OCI-LY7 (cell line): ENCODE measurements at places on chromosomes 2 and 18.

DNA sequence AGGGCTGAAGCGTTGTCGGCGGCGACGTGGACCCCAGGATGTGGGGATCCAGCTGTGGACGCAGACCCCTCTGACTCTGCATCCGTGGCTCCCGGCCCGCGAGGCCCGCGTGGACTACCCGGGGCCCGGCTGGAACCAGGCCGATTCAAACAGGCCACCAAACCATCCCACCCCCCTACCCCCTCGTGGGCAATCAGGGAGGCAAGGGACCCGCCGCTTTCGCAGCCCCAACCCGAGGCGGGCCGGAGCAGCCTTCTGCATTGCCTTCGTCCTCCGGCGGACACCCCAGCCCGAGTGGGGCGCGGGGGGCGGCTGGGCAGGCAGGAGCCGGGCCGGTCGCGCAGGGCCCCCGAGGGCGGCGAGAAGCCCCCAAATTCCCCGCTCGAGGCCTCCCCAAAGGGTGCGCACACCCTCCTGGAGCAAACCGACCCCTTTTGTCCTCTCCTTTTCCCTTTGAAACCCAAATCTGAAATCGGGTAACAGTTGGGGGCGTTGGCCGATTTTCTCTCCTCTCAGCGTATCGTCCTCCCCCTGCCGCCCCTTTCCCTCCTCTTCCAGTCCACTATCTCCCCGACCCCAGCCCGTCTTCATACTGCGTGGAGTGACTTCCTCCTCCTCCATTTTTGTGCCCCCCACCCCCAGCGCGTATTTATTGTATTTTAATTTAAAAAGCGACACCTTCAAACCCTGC lies 7.4 kb downstream of the SP9 start:
- no peak for DNase-seq

- no peak for DNase-seq
These were observed 340.1 kb downstream of the SLC4A3 start for GRCh38 chr2:219967247-219968245.

GRCh38 chr2:189580658-189581353 lies at the start of gene SLC40A1:
Gene SLC40A1 (minus strand): TSS chr2:189580786. CDS start chr2:189580460, 326 bp downstream.
- DNase-seq = no peak

- no peak for DNase-seq
These were observed 167.3 kb upstream of the NOSTRIN start for GRCh38 chr2:168635065-168635577.

- DNase-seq = peak; percentile 36
These were observed 65.4 kb upstream of the DNAJC10 start for GRCh38 chr2:182650704-182651103.

- no peak for DNase-seq
These were observed 9.9 kb downstream of the TNP1 start for GRCh38 chr2:216849987-216850386.

DNA sequence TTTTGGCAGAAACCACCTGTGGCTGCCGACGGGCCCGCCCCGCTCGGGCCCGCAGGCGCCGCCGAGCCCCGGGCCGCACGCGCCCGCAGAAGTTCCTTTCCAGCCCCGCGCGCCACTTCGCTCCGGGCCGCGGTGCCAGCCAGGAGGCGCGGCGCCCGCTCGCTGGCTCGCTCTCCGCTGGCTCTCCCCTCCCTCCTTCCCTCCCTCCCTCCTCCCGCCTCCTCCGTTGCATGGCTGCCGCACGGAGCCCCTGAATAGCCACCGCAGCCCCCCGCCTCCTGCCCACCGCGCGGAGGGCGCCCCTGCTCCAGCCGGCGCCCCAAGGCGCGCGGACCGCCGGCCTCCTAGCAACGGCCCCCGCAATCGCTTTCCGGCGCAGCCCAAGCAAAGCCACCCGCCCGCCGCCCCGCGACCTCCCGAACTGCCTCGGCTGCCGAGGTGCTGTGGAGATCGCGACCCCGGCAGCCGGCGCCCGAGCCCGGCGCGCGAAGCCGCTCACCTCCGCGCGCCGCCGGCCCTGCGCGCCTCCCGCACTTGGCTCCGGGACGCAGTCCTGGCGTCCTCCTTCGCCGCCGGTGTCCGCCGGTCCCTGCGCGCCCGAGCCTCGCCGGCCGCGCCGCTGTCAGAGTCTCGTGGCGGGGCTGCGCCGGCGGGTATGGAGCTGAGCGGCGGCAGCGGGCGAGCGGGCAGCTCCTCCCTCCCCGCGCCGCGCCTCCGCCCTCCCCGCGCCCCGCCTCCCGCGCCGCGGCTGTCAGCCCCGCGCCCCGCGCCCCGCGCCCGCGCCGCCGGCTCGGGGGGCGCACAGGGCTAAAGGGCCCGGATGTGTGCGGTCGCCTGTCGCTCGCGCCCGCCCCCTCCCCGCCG lies at the start of gene ZBTB7C:
Gene ZBTB7C (minus strand): TSS at position 657 of the 864 bp plus-strand sequence.
- DNase-seq = no peak

- no peak for DNase-seq
These were observed 69.8 kb downstream of the MCFD2 start for GRCh38 chr2:46845542-46846486.

DNA sequence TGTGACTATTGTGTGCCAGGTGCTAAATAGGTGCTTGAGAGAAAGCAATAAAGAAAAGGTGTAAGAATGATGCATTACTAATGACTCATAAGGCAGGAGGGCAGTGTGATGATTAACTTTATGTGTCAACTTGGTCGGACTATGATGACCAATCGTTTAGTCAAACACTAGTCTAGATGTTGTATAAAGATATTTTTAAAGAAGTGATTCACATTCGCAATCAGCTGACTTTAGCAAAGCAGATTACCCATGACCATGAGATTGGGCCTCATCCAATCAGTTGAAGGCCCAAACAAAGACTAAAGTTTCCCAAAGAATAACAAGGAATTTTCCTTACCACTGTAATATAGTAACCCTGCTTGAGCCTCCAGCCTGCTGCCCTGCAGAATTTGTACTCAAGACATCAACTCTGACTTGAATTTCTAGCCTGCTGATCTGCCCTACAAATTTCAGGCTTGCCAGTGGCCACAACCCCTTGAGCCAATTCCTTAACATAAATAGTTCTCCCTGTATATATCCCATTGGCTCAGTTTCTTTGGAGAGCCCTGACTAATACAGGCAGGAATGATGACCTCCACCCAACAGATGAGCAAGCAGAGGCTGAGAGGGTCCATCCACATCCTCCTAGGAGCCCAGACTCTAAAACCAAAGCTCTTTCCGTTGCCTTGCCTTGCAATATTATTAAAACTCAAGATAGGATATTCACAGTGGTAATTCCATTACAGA lies 132.6 kb downstream of the ACTR3 start:
- DNase-seq = no peak

GRCh38 chr18:3693410-3693809 lies 243.4 kb downstream of the TGIF1 start:
- no peak for DNase-seq

DNA sequence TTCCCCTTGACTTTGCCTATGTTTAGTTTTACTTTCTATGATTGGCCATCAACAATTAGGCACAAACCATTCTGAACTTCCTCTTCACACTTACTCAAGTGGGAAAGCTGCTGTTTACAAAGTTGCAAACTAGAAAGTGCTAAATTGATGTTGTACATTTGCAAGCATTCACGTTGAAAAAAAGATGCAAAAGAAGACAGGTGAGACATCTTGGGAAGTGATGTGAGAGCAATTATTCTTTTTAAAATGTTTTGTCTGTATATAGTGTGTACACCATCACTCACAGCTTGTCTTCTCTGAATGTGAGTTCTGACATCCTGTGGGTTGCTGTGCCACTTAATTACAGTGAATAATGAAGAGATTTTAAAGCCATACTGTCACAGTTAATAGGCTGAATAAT lies 874.1 kb upstream of the LRATD1 start:
- no peak for DNase-seq

DNA sequence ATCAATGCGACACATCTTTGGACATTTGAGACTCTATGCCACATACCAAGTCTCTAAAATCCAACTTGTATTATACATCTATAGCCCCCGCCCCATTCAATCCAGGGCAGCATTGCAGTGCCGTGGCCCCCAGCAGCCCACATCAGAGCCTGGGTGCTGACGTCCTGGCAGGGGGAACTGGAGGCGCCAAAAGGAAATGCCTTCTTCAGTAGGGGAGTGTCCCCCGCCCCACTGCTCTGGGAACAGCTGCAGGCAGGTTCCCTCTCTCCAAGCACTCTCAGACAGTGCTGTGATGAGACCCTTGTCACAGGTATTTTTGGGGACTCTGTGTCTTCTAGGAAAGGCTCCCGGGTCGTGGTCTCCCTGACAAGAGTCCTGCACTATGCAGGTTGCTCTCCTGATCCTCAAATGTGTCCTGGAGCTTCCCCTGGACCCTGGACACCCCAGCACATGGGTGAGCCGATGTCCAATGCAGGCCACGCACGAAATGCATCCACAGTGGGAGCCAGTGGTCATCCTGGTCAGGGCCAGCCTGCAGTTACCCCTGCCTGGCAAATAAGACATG lies 188.7 kb downstream of the RTP5 start:
- DNase-seq = no peak

- DNase-seq = no peak
These were observed 4.2 kb downstream of the MEIS1 start for GRCh38 chr2:66438891-66439811.

GRCh38 chr18:28149810-28150420 lies 27.0 kb downstream of the CDH2 start:
- no peak for DNase-seq

- DNase-seq = no peak
These were observed 103.0 kb downstream of the TRIB2 start for GRCh38 chr2:12819721-12820120.

DNA sequence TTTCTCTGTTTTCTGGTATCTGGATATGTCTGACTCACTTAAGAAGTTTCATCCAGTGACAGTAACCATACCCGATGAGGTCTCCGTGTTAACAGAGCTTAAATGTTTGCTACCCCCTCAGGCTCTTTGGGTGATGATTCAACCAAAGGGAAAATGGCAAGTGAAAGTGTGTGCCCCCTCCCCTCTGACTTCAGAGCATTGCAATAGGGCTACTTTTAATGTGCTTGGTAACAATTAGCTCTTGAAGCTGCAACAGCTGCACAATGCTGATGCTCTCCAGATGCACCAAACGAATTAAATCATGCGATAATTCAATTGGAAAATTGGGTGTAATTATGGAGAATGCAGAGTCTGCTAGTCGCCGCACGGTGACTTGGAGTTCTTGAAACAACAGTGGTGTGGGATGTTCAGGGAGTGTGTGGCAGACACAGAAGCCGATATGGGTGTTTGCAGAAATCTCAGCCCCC lies 270.7 kb downstream of the ALK start:
- DNase-seq = no peak

DNA sequence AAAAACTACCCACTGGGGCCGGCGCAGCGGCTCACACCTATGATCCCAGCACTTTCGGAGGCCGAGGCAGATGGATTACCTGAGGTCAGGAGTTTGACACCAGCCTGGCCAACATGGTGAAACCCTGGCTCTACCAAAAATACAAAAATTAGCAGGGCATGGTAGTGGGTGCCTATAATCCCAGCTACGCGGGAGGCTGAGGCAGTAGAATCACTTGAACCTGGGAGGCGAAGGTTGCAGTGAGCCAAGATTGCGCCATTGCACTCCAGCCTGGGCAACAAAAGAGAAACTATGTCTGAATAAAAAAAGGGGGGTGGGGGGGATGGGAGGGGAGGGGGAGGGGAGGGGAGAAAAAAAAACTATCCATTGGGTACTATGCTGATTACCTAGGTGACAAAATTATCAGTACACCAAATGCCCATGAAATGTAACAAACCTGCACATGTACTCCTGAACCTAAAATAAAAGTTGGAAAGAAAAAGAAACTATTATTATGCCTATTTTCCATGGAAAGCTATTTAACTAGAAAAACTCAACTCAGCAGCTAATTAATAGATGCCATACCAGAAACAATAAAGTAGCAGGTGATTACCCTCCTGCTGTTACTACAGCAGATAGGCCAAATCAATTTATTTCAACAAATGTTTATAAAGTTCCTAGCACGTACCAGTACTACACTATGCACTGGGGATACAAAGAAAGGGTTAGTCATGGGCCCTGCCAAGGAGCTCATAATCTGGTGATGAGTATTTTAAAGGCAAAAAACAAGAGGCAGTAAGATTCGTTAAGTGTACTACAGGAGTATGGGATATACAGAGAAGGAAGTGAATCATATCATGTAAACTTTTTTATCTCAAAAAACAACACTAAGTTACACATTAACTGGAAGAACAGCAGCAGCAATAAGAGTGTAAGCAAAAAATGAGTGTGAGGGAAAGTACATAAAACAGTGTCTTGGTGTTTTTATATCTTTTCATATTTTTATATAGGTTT lies 112.8 kb upstream of the SLC39A10 start:
- DNase-seq = no peak

DNA sequence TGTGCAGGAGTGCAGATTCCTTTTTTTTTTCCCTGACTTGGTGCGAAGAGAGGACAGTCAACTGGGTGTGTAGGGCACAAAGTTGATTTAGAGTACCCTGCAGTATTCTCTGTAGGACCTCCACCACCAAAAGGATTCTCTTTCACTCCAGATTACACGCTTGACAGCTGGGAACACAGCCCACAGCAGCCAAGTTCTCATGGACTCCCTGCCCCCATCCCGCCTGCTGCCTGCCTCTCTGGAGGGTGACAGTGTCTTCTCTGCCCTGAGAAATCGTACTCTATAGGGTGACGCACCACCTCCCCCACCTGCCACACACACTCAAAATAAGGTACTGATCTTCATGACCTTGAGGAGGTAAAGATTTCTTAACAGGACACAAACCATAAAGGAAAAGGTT lies 26.6 kb upstream of the IHH start:
- DNase-seq = no peak

GRCh38 chr2:112474844-112475486 lies 7.0 kb upstream of the TTL start:
- no peak for DNase-seq

DNA sequence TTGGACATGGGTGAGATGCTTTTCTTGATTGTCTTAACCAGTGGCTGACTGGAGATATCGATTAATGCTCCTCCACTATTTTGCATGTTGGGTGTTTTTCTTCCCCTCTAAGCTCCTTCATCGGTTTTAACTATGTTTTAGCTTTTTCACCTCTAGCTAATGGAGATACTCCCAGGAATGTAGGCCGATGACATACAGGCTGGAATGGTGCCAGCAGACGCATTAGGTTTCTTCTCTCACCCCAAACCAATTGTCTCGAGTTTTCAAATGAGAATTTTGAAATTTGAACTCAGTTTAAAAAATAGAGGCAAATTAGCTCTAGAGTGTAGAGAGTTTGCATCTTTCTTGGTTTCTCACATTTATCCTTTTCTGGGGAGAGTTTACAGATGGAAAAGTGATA lies 247.6 kb downstream of the RPRM start:
- no peak for DNase-seq

DNA sequence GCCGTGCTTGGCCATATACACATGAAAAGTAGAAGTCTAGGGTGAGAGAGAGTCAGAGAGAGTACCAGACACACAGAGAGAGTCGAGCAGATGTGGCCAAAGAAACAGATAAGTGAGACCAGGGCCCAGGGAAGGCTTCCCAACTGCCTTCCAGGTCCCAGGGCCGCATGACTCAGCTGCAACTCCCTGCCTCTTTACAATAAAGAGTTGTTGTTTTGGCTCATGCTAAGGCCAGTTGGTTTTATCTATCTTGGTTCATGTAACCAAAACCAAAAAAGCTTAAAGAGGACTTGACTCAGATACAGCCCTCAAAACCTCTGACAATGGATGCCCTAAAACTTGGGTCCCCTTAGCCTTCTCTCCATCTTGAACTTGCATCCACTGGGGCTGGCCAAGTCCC lies 36.9 kb downstream of the REEP1 start:
- no peak for DNase-seq

- DNase-seq = no peak
These were observed 30.9 kb upstream of the OSBPL6 start for GRCh38 chr2:178163395-178163794.
